ENCODE measurements at places on chromosomes 16 and 17. TPM values are rescaled to one million over a fixed set of nuclear protein-coding genes. Genes with fewer than 3 reads are reported as not detected.

The SLC5A11 gene
- total RNA-seq = 0.36 TPM

DNA sequence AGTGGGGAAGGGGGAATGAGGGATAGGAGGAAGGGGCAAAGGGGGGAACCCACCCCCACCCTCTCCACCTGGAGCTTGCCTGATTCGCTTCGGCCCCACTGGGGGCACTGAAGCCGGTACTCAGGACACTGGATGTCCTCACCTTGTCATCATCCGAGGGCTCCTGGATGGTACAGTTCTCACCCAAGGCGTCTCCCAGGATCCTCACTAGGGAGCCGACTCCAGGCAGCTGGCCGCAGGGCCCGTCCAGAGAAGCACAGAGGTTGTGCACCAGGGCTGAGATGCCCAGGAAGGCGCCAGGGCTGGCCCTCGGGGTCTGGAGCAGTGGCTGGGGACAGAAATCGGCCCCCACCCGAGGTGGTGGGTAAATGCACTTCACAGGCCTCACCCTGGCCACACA, 92.3 kb downstream of the LITAF start:
- DNase-seq = no peak

The NXPH3 gene
- total RNA-seq = 3.3 TPM

GRCh38 chr16:86590501-86591144, 12.3 kb downstream of the FOXL1 start:
- DNase-seq = no peak

DNA sequence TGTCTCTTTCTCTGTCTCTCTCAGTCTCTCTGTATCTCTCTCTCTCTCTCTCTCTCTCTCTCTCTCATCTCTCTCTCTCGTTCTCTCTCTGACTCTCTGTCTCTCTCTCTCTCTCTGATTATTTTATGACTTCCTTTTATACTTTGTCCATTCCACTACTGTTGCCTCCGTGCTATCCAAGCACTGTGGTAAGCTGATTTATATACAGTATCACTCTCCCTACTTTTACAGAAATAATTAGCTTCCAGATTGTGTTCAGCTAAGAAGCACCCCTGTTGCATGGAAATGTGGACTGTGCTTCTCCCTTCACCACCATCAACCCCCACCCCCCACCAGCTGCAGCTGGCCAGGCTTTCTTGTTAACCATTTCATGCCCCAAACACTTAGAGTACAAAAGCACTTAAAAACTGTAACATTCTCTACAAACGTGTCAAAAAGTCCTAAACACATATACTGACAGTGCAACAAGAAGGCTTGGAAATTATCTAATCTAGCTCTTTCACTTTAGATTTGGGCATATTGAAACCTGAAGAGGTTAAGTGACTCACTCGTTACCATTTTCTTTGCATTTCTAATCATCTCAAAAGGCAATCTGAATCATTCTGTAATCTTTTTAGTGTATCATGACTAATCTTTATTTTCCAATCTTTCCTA, 11.6 kb upstream of the TMEM100 start:
- DNase-seq = no peak

- no peak for DNase-seq
These were observed 76.8 kb upstream of the LGALS9 start for GRCh38 chr17:27554152-27554551.

GRCh38 chr17:44518032-44518431, 14.8 kb upstream of the GPATCH8 start:
- no peak for DNase-seq

DNA sequence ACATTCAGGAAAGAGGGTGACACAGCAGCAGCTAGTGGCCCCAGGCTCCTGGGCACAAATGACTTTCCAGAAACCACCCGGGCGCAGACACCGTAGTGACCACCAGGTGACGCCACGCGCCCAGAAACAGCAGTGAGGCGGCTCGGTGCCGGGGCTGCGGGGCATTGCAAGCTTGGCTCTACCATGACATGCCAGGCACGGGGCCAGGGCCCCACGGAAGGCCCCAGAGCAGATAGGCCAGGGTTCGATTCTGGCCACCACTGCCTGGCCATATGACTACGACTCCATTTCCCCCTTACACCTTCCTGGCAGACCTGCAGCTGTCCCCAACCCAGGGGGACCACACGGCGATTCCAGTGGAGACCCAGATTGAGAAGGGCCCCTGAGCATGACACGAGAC, 6.7 kb downstream of the RHBDF1 start:
- no peak for DNase-seq

DNA sequence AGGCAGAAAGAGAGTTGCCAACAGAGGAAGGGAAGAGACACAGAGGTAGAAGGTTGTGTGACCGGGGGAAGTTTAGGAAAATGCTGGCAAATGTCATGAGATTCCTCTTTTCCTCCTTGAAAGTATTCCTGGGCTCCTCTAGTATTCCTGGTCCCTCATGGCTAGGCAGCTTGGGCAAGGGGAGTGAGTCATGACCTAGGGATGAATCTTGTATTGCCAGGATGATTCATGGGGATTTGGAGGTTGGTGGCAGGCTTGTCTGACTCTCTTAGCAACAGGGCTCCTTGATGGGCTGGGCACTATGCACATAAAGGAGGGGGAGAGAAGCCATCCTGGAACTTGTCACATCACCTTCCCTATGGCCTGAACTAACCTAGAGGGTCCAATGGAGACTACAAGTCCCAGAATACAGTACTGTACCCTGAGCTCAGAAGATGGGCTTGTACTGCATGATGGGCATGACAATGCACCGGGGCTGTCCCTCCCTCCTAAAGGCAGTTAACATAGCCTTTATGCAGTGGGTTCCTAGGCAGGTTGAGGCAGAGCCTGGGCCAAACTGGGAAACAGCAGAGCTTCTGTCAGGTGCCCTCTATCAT, 2.1 kb upstream of the SEZ6 start:
- no peak for DNase-seq

The SLC2A4 gene
- total RNA-seq = 6.4 TPM

- DNase-seq = no peak
These were observed 35.6 kb downstream of the RMI2 start for GRCh38 chr16:11380836-11381235.

The DNAAF8 gene
- 0.17 TPM for total RNA-seq

GRCh38 chr17:21174713-21175112, 39.2 kb downstream of the TMEM11 start:
- DNase-seq = no peak

- DNase-seq = no peak
These were observed 457.6 kb upstream of the ZFHX3 start for GRCh38 chr16:73505577-73505976.

DNA sequence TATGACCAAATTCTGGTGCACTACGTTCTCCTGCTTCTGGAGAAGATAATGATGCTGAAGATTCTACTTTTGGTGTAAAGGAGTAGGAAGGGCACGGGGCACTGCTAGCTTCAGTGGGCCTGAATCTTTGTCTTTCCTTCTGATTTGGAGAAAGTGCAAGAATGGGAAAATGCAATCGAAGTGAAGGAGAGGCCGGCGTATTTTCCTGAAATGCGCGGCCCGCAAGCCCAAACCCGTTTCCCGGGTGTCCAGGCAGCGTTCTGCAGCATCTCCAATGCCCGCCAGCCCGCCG, 372 bp upstream of the NDE1 start:
- no peak for DNase-seq

The ADAD2 gene
- total RNA-seq = 1.6 TPM

DNA sequence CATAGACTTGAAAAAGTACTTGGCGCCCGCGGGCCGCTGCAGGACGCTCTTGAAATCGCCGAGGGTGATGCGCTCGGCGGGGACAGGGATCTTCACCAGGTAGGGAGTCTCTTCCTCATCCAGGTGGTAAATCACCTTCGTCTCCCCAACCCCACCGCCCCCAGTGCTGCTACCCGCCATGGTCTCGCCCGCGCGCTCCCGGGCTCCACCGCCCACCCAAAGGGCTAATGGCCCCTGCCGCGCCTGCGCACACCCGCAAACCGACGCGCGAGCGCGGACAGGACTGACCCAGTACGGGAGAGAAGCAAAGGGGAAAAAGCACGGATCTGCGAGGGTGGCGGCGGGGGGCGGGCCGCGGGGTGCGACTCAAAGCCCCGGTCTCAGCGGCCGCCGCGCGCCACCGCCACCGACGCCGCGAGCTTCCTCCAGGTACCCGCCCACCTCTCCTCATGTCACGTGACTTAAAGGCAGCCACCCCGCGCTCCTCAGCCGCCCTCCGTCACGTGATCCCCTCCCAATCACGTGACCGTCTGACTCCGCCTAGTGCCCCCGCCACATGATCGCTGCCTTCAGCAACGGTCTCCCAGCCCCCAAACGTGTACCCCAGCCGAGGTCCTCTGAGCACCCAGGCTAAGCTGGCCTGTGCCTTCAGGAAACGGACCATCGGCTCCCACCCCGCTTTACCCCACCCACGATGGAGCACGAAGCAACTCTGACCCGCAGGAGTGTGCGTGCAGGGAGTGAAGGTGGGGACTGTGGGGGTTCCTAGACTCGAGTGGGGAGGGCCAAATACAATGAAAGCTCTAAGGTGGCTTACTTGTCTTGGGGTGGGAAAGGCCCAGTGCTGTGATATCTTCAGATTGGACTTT, at the start of gene DVL2:
TSS of gene DVL2 (minus strand) at position 435 of the 869 bp plus-strand sequence. CDS start at position 180, 255 bp downstream.
- no peak for DNase-seq

- DNase-seq = no peak
These were observed 1.8 kb upstream of the FLOT2 start for GRCh38 chr17:28899212-28899815.

- no peak for DNase-seq
These were observed 5.9 kb downstream of the LITAFD start for GRCh38 chr16:8887952-8888560.

DNA sequence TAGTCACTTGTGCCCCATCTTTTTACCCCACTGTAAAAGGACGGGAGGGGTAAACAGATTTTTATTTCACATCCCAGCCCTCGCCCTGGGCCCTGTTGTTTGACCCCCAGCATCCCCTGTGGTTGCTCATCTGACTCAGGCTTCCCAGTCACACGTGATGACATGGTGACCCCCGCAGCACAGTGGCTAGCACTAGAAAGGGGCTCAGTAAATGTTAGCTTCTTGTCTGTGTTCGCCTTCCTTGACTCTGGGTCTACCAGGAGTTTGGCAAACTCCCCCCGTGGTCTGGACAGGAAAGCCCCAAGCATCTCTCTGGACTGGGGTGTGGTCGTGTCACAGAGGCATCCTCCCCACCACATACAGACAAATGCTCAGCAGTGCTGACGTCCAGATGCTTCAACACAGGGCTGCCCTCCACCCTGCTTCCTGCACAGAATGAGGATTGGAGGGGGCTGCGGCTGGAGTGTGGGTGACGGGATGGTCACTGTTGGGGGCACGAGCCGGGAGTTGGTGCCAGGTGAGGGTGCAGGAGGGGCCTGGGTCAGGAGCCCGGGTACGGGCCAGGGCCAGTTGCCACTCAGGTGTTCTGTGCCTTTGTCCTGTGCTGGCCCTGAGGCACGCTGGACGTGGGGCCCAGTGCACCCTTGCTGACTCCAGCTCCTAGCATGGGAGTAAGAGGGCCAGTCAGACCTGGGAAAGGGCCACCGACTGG, 69.1 kb downstream of the METRNL start:
- DNase-seq = no peak

DNA sequence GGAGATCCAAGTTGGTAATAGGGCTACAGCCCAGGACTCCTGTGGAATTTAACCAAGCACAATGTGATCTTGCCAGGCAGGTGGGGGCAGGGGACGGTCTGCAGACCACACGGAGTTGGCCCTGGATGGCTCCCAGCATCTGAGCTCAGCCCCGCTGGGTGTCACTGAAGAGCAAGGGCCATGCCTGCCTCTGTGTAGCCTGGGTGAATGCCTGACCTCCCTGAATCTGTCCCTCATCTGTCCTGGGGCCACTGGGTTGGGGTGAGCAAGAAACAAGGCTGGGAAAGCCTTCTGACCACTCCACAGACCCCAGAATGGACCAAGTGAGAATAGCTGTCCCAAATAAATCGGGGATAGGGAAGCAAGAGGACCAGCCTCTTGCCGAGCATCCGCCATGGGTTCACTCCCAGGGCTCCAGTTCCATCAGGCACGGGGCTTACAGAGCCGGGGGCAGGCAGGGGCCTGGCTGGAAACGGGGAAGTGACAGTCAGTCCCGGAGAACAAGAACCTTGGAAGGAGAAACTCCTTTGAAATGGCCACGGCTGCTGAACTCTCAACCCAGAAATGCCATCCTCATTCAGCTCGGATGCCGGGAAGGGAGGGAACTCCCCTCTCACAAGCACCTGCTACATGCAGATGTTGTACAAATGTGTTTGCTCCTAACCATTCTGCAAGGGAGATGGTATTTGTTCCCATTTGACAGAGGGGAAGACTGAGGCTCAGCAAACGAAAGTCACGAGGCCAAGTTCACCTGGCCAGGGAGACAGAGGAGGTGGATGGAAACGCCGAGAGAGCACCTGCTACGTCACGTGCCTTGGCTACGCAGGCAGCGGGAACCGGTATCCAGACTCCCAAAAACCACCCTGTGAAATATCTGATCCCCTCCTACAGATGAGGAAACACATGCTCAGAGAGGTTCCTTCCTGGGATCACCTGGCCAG, 50.0 kb downstream of the RMI2 start:
- DNase-seq = no peak

GRCh38 chr17:44655983-44656710, at the start of gene MEIOC:
Gene MEIOC (plus strand): TSS chr17:44656468. CDS start chr17:44656614, 146 bp downstream.
- DNase-seq = peak; percentile 61

- no peak for DNase-seq
These were observed 355.4 kb upstream of the ZFHX3 start for GRCh38 chr16:73403291-73403690.

DNA sequence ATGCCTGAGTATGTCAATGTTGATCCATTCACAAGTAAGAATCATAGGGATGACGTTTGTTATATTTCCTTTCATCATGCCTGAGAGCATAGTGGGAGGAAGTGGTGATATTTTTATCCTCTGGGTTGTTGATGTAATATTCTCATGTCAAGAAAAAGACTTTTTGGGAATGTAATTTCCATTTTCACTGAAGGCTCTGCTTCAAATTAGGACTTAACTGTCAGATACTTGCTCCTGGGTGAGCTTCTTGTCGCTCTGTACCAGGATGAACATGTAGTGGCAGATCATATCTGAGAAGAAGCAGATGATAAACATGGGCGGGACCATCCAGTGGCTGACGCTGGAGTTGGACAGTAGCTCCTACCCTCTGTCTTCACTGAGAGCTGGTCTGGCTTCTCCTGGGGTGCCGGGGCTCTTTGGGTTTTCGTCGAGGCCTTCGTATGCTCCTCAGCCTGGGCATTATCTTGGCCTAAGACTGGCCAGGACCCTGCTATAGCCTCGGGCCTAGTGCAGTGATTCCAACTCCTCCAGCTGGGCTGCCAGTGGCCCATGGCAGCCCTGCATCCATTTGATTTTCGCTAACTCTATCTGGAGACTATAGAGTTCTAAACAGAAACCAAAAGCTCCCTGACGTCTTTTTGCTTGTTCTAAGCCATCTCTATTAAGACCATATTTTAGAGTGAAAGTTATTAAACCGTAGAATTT, 19.7 kb downstream of the CYB5B start:
- no peak for DNase-seq

DNA sequence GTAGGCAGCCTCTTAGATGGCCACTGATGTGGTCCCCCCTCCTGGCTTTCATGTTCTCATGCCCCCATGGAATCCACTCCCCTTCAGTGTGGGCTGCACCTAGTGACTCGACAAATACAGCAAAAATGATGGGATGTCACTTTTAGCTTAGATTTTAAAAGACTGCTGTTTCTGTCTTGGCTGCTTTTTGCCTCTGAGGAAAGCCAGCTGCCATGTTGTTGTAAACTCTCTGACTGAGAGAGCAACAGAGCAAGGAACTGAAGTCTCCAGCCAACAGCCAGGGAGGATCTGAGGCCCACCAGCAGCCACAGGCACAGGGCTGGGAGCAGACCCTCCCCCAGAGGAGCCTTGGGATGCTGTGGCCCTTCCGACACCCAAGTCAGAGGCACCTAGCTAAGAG, 60.6 kb upstream of the MARCHF10 start:
- no peak for DNase-seq
